A549 treated with Hydrocortisone at 1 μM for 4 hours (cell line): ENCODE measurements at places on chromosomes 6 and 20. TPM values are rescaled to one million over a fixed set of nuclear protein-coding genes. Genes with fewer than 3 reads are reported as not detected.

The ADGRF4 gene
- total RNA-seq: 12.7 to 16.6 TPM (median 15.6 TPM) in 5 replicates

The PSMB8 gene
- total RNA-seq: 17.8 to 21.0 TPM (median 18.3 TPM) in 5 replicates

The DPM1 gene
- total RNA-seq: 67.4 to 87.6 TPM (median 73.0 TPM) in 5 replicates

The XKR7 gene
- 0.01 to 0.02 TPM in 2 of 5 replicates, not detected in the others for total RNA-seq

The MATN4 gene
- total RNA-seq: 0.06 to 0.16 TPM (median 0.08 TPM) in 5 replicates

The CALHM6 gene
- total RNA-seq: not detected in 5 replicates

The NKX2-4 gene
- 0.05 TPM in 1 of 5 replicates, not detected in the others for total RNA-seq

The ALDH5A1 gene
- total RNA-seq: 6.4 to 8.4 TPM (median 7.6 TPM) in 5 replicates

The LHFPL5 gene
- 0.09 to 0.15 TPM (median 0.12 TPM) in 3 of 5 replicates, not detected in the others for total RNA-seq

The ENPP1 gene
- 1.2 to 1.6 TPM (median 1.6 TPM) in 5 replicates for total RNA-seq

The CLPSL1 gene
- not detected in 5 replicates for total RNA-seq

The PSMB9 gene
- 14.2 to 22.6 TPM (median 18.0 TPM) in 5 replicates for total RNA-seq

The NFATC2 gene
- 6.7 to 8.6 TPM (median 8.2 TPM) in 5 replicates for total RNA-seq

The DNMT3B gene
- total RNA-seq: 3.1 to 4.3 TPM (median 4.2 TPM) in 5 replicates

The ZSCAN16 gene
- total RNA-seq: 3.1 to 5.4 TPM (median 4.2 TPM) in 5 replicates

The MAP3K5 gene
- total RNA-seq: 1.9 to 2.2 TPM (median 2.2 TPM) in 5 replicates

The PLG gene
- total RNA-seq: not detected in 5 replicates

The RIPOR2 gene
- total RNA-seq: 0.37 to 0.73 TPM (median 0.43 TPM) in 5 replicates

The SAMD10 gene
- total RNA-seq: not detected in 5 replicates

The CALHM4 gene
- not detected in 5 replicates for total RNA-seq

The TMEM217 gene
- 0.41 to 0.82 TPM (median 0.64 TPM) in 5 replicates for total RNA-seq

The OR11A1 gene
- total RNA-seq: not detected in 5 replicates

The PDE7B gene
- total RNA-seq: 0.62 to 0.73 TPM (median 0.63 TPM) in 5 replicates

The IL20RA gene
- total RNA-seq: 0.02 to 0.15 TPM (median 0.05 TPM) in 3 of 5 replicates, not detected in the others

The ABHD16B gene
- 0.08 to 0.13 TPM in 2 of 5 replicates, not detected in the others for total RNA-seq

The GGTLC1 gene
- total RNA-seq: not detected in 5 replicates

The PPP1R16B gene
- total RNA-seq: 0.08 to 0.22 TPM (median 0.14 TPM) in 5 replicates

The CST4 gene
- total RNA-seq: not detected in 5 replicates

The MICB gene
- total RNA-seq: 6.1 to 7.7 TPM (median 7.3 TPM) in 5 replicates
